Hypothalamus (tissue), 51 donors: ENCODE measurements at places on chromosomes 2 and 18.

DNA sequence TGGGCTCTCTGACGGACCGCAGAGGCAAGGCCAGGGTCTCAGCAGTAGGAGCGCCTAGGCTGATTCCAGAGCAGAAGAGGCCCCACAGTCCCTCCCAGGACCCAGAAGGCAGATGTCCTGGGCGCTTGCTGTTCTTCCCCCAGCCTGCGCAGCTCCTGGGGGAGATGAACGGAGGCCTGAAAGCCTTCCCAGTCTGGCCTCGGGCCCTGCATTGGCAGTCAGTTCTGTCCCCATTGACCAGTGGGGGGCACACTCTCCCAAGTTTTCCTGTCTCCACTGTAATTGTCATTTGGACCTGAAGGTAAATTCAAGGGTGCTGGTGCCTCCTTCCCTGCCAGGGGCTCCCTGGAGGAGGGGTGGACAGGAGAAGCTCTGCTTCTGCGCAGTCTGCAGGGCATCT, 345.7 kb downstream of the CYP26B1 start:
- peak; percentile 61 for DNase-seq

GRCh38 chr2:152200565-152201465, 25.3 kb upstream of the STAM2 start:
- no peak for DNase-seq

GRCh38 chr2:128309280-128310093, 9.2 kb downstream of the HS6ST1 start:
- peak; percentile 40 for DNase-seq

DNA sequence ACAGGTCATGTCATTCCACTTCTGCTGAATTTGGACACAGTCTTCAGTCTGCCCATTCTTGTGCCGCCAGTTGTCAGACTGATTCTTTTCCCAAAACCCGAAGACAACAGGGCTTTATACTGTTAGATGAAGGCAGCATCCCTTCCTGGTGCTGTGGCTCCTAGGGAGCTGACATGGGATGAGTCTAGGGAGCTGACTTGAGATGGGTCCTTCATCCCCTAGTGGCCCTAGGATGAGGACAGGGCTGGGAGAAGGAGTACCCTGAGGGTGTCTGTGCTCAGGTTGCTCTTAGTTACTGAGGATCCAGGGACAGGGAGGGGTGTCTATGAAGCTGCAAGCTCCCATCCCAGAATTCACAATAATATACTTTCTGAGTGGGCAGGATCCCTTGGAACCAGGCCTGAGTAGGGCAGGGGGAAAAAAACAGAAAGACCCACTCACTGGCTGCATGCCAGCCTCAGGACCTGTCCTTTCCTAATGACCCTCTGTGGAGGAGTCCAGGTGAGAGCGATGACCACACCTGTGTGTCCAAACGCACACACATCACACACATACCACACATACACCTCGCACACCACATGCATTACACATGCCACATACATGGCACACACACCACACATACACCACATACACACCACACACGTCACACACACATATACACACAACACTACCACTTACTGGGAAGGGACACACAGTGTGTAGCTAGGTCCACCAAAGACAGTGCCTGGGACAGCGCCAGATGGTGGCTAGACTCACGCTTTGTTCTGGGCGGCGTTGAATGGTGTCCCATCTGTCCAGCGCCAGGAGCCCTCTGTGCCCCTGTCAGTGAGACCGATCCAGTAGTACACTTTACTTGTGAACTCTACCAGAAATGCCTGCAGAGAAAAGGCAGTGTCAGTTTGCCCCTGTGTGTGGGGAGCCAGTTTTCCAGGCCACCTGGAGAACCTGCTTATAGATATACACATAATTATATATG, 11.1 kb downstream of the CLEC4F start:
- DNase-seq: no peak

DNA sequence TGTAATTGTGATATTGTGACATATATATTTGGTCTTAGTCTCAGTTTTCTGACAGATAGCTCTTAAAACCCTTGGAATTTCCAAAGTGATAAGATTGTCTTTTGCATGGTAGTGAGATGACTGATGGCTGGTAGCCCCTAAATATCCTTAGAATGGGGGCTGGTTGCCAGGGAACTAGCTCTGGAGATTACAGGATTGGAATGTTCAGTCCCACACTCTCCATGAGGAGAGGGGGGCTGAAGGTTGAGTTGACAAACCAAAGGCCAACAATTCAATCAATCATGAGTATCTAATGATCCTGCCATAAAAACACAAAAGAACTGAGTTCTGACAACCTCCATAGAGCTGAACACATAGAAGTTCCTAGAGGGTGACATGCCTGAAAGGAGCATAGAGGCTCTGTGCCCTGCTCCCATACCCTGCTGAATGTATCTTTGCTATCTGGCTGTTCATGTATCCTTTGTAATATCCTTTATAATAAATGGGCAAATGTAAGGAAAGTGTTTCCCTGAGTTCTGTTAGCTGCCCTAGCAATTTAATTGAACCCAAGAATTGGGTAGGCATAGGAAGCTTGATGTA, 1680.3 kb upstream of the PIK3C3 start:
- DNase-seq: no peak

DNA sequence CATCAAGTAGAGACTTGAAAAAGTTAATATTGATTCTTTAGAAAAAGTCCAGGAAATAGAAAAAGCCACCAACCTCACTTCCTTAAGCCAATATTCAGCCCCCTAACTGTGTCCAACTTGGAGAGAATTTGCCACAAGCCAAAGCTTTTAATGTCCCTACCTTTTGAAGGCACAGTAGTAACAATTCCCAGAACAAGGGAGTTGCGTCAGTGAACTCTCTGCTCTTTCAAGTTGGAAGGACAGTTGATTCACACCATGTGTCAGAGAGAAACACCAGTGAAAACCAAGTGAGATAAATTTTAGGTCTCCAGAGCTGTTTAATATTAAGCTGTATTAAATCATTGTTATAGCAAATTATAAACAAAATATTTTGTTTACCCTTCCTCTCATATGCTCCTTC, 66.1 kb downstream of the EXOC6B start:
- DNase-seq: no peak

- DNase-seq: no peak
These were observed 114.1 kb downstream of the NDUFA10 start for GRCh38 chr2:239910851-239911640.

DNA sequence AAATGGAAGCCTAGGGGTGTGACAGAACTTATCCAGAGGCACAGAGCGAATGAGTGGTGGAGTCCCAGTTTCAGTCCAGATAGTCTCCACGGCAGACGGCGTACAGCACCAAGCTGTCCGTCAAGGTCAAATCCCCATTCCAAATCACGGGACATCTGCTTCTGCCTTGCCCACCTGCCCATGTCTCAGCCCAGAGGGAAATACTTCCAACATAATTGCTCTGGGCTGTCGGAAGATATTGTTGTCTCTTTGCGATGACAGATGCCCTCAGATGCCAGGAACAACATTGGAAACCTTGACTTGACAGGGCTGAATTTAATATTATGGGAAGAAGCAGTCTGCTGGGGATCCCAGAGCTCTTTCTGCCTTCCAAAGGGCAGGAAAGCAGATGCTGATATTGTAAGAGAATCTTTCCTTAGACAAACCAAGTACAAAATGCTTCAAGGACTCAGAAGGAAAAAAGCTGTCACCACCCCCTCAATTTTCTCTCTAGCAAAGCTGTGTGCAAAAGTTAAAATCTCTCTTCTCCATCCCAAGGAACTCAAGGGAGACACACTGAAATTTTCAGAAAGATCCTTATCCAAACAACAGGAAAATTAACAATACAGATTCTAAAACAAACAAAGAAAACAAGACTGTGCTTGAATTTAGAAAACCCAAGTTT, 364.0 kb downstream of the LRATD1 start:
- DNase-seq: no peak

DNA sequence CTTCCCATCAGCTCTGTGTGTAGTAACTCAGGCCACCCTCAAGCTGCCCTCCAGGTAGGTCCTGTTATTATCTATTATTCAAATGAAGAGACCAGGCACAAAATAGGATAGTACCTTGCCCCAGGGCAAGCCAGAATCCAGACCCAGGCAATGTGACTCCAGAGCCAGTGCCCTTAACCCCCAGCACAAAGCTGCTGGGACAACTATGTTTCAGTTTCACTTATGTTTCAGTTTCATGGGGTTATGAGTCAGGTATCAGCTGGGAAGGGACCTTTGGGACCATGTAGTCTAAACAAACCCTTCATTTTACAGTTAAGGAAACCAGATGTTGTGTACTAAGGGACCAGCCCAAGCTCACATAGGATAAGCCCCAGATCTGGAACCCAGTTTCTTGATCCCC, 10.0 kb downstream of the HK2 start:
- DNase-seq: no peak

GRCh38 chr2:237883951-237884446, 24.6 kb downstream of the RAMP1 start:
- no peak for DNase-seq

DNA sequence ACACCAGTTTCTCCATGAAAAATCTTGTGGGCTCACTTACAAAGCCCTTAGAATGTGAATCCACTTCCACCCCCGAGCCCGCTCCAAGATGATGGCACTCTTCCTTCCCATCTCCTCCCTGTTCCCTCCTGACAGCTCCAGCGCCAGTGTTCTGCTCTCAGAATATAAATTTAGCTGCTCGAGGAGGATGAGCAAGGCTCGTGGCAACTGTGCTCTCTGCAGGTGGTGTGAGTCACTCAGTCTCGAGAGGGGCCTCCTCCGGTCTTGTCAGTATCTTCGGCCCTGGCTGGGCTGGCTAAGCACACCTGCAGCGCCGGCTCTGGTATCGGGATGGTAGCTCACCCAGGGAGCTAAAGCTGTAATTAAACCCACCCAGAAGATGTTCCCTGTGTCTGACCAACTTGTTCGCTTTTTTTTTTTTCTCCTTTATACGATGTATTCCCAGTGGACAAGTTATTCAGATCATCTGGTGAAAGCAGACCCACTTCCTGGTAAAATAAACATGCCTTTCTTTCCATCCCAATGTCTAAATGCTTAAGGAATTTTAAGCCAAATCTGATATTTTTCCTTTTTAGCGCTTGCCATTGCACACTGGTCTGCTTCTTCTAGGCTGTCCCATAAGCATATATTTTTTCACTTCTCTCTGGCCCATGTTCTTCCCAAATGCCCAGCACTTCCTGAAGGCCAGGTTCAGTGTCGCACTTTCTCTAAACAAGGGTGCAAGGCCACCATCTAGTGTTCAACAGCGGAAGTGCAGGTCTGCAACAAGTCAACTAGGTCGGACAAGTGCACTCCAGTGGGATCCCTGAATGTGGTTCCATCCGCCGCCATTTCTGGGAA, 31.4 kb upstream of the YPEL5 start:
- peak; percentile 77 for DNase-seq

DNA sequence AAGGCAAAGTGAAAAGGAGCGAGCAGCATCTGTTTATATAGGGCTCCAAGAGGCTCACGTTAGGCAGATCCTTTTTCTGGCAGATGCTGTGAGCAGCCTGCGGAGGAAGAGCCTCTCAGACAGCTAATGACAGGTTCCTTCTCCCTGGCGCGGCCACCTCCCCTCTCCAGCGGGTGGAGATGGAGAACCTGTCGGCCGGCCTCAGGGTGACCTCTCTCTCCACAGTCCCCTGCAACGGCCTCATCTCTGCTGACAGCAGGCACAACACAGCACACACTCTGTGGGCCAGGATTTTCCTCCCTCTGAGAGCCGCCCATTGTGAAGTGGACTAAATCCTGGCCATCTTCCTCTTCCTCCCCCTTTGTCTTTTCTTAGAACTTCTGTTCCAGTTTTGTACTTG, 119.8 kb downstream of the PRKCE start:
- DNase-seq: no peak

DNA sequence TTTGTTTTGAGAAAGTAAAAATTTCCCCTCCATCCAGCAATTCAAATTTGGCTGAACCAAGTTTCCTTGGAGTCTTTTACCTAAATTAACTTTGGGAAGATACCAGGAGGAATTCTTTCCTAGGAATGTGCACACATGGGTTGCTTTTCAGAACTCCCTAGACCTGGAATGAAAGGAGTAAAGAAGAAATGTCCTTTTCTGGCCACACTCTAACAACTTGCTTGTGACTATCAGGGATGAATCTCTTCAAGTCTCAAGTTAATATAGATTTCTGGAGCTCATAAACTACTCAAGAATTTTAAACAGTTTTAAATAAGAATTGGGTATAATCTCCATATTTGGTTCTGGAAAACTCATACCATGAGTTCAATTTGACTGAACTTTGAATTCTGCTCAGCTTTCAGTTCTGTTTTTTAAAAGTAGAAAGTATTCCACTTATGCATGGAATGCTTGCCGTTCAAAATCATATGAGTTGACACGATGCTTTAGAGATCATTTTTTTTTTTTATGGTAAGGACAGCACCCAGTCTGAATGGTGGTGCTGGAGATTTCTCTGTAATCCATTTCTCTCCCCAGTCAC, 7.7 kb downstream of the RASGRP3 start:
- DNase-seq: no peak

DNA sequence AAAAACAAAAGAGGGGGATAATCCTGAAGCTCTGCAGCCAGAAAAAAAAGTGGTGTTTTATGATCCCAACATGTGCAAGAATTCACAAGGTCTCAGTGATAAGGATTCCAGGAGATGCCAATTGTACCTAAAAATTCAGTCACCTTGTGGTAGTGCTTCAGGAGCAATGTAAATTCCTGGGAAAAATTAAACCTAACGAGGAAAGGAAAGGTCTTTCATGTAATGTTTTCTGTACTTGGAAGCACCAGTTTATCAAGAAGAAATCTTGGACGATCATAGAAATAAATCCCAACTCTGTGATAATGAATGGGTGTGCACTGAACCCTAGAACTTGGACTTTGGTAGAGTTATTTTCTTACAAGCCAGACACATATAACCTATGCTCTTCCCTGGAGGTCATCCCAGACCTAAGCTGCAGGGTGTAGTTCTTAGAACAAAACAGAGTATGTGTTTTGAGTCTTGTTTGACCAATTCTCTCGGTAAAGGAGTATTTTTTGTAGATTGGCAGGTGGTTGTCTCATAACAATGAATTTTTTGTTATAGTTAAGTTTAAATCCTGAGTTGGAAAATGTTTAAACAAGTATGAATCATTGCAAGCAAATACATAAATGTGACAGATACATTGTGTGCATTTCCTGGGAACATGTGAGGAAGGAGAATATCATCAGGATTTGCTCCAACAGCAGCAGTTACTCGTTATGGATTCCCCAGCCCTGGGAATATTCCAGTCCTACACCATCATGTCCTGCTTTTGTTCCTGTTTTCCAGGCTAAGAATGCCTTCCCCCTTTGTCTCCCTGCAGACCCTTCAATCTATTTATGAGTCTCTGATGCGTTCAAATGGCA, 224.6 kb downstream of the NAPG start:
- DNase-seq: no peak

GRCh38 chr2:598058-598802, 79.0 kb downstream of the TMEM18 start:
- no peak for DNase-seq

- DNase-seq: no peak
These were observed 2.3 kb upstream of the GLI2 start for GRCh38 chr2:120733238-120733932.
